ENCODE measurements at places on chromosomes 4 and X.

- no peaks in the 10 kb centered on the region for H3K4me1 ChIP-seq
- no peak for DNase-seq
- H3K4me3 ChIP-seq: no peak overlapping the region
- H3K36me3 ChIP-seq: no peaks in the 10 kb centered on the region
Measured at GRCh38 chr4:168461821-168462220, 18.5 kb downstream of the DDX60L start.

- DNase-seq: no peak
- no peak overlapping the region for H3K4me3 ChIP-seq
- H3K27ac ChIP-seq: no peak overlapping the region
Measured at GRCh38 chr4:164924670-164925238, 47.8 kb downstream of the APELA start.

GRCh38 chr4:77963004-77963403, 94.1 kb upstream of the FRAS1 start:
- DNase-seq: no peak
- H3K4me1 ChIP-seq: no peaks in the 10 kb centered on the region
- no peaks in the 10 kb centered on the region for H3K27me3 ChIP-seq

GRCh38 chrX:7330556-7330955, 182.6 kb upstream of the PUDP start:
- H3K27ac ChIP-seq: no peak overlapping the region
- no peak for DNase-seq
- no peaks in the 10 kb centered on the region for H3K36me3 ChIP-seq
- no peaks in the 10 kb centered on the region for H3K27me3 ChIP-seq
- H3K4me3 ChIP-seq: no peak overlapping the region

- H3K27me3 ChIP-seq: no peaks in the 10 kb centered on the region
- H3K36me3 ChIP-seq: no peaks in the 10 kb centered on the region
- no peak overlapping the region for H3K4me3 ChIP-seq
- H3K27ac ChIP-seq: no peak overlapping the region
- H3K4me1 ChIP-seq: no peaks in the 10 kb centered on the region
Measured at GRCh38 chrX:55767100-55767499, 49.6 kb downstream of the RRAGB start.

DNA sequence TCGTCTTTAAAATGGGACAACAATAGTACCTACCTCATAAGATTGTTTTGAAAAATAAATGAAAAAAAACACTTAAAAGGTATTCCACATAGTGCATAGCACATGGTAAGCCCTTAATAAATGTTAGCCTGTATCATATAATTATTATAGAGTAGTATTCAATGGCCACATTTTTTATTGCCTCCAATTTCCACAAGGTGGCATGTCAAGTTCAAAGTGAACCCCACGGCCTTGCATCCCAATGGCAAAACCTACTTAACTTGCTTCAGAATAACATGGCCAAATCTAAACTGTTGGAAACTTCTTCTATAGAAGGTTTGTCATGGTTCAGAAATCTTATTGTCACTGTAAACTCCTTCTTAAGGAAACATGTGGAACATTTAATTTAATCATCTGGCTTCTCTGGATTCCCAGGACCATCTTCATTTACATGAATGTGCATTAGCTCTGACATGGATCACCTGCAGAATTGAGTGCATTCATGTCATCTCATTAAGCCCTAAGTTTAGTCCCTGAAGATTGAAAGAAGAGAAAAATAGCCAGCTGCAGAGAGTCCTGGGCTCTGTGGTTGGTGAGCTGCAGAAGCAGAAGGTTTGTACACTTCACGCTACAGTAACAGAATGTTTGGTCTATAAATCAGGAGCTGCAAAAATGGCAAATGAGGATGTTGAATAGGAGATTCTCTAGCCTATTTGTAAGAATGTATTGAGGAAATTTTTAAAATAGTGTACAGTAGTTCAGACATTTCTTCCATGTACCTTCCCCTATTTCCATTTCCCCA, 61.0 kb downstream of the ANXA3 start:
- H3K27ac ChIP-seq: no peak overlapping the region
- no peaks in the 10 kb centered on the region for H3K36me3 ChIP-seq
- DNase-seq: peak; percentile 59
- no peak overlapping the region for H3K4me3 ChIP-seq

- no peak overlapping the region for H3K4me3 ChIP-seq
- H3K27me3 ChIP-seq: peaks cover 5% of the 10 kb centered on the region
- no peaks in the 10 kb centered on the region for H3K36me3 ChIP-seq
- H3K27ac ChIP-seq: no peak overlapping the region
Measured at GRCh38 chr4:1570291-1571164, 113.6 kb downstream of the FAM53A start.

GRCh38 chrX:68929332-68930150, 100.7 kb downstream of the EFNB1 start:
- H3K27ac ChIP-seq: no peak overlapping the region
- DNase-seq: peak; percentile 45
- no peaks in the 10 kb centered on the region for H3K4me1 ChIP-seq
- no peak overlapping the region for H3K4me3 ChIP-seq
- no peaks in the 10 kb centered on the region for H3K27me3 ChIP-seq

DNA sequence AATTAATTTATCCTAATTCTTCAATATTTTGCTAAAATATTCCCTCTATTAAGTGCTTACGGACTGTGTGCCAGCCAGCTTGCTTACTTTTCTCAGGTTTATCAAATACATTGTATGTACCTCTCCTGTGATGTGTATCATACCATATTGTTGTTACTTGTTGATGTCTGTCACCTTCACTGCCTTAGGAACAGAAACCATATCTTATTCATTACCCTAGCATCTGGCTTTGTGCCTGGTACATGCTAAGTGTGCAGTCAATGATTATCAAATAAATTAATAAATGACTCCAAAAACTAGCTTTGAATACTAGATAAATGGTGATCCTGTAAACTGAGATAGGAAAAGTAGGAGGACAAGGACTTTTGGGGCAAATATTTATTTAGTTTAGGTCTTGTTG, 6.9 kb downstream of the CLCN3 start:
- peaks cover 42% of the 10 kb centered on the region for H3K4me1 ChIP-seq
- peak; percentile 34 for DNase-seq
- no peak overlapping the region for H3K27ac ChIP-seq
- no peaks in the 10 kb centered on the region for H3K27me3 ChIP-seq

GRCh38 chrX:148051973-148052372, 70.8 kb downstream of the FMR1NB start:
- no peak overlapping the region for H3K4me3 ChIP-seq
- no peaks in the 10 kb centered on the region for H3K36me3 ChIP-seq
- no peaks in the 10 kb centered on the region for H3K27me3 ChIP-seq
- H3K27ac ChIP-seq: no peak overlapping the region
- H3K4me1 ChIP-seq: no peaks in the 10 kb centered on the region

GRCh38 chr4:168880072-168880675, 129.9 kb downstream of the CBR4 start:
- no peak overlapping the region for H3K4me3 ChIP-seq
- no peak for DNase-seq
- H3K27ac ChIP-seq: no peak overlapping the region
- H3K27me3 ChIP-seq: no peaks in the 10 kb centered on the region
- no peaks in the 10 kb centered on the region for H3K36me3 ChIP-seq
- H3K4me1 ChIP-seq: peaks cover 10% of the 10 kb centered on the region

DNA sequence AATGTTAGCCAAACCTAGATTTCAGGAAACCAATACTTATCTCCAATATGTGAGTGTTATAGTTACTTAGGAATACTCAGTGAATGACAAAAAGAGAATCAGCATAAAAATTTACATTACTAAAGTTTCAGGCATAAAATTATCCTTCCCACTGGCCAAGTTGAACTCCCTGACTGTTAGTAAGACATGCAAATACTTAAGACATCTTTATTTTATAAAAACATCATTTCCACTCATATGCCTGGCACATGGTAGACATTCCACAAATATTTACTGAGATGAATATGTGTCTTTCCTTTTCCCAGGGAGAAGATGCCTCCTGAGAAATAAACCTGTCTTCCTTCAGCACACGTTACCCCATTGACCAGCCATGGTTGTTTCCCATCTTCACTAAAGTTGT, 7.3 kb downstream of the VEGFD start:
- DNase-seq: no peak
- H3K27me3 ChIP-seq: no peaks in the 10 kb centered on the region
- H3K4me1 ChIP-seq: no peaks in the 10 kb centered on the region
- no peak overlapping the region for H3K27ac ChIP-seq

DNA sequence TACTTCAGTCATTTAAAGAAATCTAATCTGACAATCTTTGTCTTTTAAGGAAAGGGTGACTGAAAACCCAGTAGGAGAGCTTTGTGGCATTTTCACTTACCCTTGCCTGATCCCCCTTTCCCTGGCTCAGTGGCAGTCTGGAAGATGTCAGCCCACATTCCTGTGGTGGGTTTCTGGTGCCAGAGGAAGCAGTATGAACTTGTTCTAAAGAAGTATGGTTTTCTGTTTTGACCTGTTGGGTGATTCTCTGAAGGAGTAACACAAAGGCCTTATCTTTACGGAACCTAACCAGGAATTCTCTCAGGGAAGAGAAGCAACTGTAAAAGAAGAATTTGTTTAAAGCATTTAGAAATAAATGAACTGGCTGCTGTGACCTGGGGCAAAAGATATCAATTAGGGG, 41.9 kb downstream of the BMP15 start:
- no peak overlapping the region for H3K4me3 ChIP-seq
- no peak for DNase-seq
- no peak overlapping the region for H3K27ac ChIP-seq
- no peaks in the 10 kb centered on the region for H3K4me1 ChIP-seq
- no peaks in the 10 kb centered on the region for H3K27me3 ChIP-seq
